ENCODE measurements at places on chromosomes 5 and 9.

DNA sequence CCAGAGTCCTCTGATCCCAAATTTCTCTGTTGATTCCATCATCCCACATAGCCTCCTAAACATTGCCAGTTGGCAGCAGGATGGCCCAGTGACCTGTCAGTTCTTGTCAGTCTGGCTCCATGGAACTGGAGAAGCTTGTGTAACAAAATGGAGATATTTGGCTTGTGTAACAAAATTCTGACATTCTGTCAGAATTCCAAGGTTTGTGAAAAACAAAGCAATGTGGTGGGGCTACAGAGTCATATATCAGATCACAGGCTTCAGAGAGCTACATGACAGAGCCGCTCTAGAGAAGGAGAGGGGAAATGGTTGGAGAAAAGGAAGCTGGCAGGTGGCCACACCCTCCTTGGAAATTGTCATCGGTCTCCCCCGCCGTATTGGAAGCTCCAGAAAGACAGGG, 75.4 kb upstream of the MAN2A1 start:
- DNase-seq, result no peak

GRCh38 chr5:83564069-83564749, 92.7 kb downstream of the VCAN start:
- no peak for DNase-seq

- DNase-seq, result no peak
Observed at GRCh38 chr5:168808051-168808616, 229.0 kb upstream of the PANK3 start.

DNA sequence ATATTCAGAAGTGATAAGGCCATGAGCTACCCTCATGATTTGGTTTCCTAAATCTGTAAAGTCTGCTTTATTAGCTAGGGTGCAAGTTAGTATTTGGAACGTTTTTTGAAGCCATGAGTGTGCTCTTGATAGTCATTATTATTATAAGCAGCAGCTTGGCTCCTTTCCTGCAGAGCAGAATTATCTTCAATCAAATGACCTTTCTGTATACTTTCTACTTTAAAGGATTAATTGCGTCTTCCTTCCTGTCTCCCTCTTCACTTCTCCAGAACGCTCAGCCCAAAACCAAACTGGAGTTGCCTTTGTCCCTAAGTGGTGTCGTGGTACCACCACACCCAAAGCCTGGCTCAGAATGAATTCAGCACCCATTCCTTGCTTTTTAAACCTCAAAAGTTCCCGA, 211.3 kb downstream of the ARHGAP26 start:
- DNase-seq, result no peak

DNA sequence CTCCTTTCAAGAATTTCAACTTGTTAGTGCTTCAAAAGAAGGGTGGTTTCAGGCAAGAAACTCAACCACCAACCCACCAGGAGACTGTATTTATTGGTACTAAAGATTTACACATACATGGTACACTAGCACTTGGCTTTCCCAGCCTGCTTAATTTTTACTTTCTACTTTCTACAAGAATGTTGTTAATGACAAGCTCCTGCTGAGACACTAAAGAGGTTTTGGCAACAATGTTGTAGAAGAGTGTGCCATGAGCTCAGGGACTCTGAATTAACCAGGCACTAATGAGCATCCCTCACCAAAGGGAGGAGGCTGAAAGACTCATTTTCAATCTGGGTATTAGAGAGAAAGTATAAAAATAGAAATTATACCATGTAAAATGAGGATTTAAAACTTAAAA, 195.0 kb downstream of the KIAA0825 start:
- no peak for DNase-seq

- no peak for DNase-seq
Observed at GRCh38 chr5:139392678-139393496, 2.0 kb downstream of the PROB1 start.

GRCh38 chr5:145983446-145983845, 47.1 kb downstream of the SH3RF2 start:
- DNase-seq, result no peak

DNA sequence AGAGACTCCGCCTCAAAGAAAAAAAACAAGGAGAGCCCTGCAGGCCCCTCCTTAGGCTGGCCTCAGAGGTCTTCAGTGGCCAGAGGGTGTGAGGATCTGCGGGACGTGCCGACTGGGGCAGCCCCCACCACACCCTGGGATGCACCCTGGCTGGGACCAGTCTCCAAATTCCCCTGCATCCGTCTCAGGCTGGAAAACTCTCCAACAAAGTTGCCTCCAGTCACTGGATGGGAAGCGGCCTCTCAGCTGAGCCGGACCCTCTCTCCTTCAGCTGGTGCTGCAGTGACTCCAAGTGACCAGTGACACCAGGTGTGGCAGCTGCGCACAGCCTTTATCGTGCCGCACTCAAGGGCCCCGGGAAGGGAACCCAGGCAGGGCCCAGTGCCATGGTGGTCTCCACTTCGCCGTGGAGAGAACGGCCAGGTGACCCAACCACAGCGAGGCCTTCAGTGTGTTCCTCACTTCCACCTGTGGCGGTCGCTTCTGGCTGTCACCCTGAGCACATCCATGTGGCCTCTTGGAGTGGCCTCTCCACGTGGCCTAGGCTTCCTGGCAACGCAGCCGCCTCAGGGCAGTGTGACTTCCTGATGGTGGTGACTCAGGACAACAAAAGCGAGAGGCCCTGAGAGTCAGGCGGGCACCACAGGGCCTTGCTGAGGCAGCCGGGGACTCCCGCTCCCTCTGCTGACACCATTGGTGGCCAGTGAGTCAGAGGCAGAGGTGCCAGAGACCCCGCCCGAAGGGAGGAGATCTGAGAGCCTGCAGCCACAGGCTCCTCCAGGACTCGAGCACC, 19.3 kb upstream of the CAMSAP1 start:
- peak; percentile 71 for DNase-seq

GRCh38 chr5:177099422-177100093, 12.8 kb downstream of the FGFR4 start:
- DNase-seq, result no peak

GRCh38 chr5:127068493-127069214, 4.6 kb downstream of the C5orf63 start:
- DNase-seq, result no peak

- no peak for DNase-seq
Observed at GRCh38 chr5:72256536-72256935, 63.5 kb downstream of the MRPS27 start.

- no peak for DNase-seq
Observed at GRCh38 chr5:51958473-51958872, 575.2 kb downstream of the ISL1 start.

- DNase-seq, result peak; percentile 30
Observed at GRCh38 chr9:71487061-71487460, 281.3 kb downstream of the CEMIP2 start.

DNA sequence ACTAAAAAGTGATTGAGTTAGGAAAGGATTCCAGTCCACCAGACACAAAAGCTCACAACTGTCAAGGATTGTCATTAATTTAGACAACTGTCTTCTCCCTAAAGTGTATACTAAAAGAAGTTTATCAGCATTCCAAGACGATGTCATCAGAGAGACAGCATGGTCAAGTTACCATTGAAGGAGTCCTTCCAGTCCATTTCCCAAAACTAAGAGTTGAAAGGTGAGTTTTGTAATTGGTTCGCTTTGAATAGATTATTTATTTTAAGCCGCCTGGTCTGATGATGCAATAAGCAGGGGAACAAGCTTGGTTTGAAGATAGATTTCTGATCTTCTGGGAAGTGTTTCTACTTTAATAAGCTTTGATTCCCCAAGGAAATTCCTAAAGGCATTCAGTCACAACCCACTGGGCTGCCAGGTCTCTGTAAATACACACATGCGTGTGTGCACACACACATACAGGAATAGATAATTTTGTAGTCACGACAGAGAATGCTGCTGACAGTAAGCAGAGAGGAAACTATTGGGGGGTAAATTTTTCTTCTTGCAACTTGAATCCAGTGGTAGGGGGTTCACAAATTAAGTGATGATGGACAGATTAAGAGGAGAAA, 234.8 kb downstream of the PIK3R1 start:
- DNase-seq, result no peak

- no peak for DNase-seq
Observed at GRCh38 chr5:40030661-40031060, 605.9 kb upstream of the DAB2 start.

Measured in lower leg skin (tissue), 4 donors.